ENCODE measurements at places on chromosomes 16 and 17. TPM values are rescaled to one million over a fixed set of nuclear protein-coding genes. Genes with fewer than 3 reads are reported as not detected.

DNA sequence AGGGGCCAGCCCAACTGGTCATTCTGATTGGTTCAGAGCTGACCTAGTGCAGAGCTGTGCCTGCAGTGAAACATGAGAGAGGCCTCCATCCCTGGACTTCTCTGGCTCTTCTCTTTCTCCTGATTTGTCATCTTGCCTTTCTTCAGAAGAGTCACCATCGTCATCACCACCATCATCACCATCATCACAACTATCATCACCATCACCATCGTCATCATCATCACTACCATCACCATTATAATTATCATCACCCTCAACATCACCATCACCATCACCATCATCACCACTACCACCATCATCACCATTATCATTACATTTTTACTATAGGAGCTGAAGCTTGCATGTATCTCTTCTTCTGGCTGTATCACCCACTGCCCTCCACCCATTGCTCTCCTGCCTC lies 94.5 kb upstream of the FAM20A start:
- H3K27ac ChIP-seq = no peak overlapping the region
- H3K36me3 ChIP-seq = no peaks in the 10 kb centered on the region
- H3K4me3 ChIP-seq = no peak overlapping the region
- no peak for DNase-seq

DNA sequence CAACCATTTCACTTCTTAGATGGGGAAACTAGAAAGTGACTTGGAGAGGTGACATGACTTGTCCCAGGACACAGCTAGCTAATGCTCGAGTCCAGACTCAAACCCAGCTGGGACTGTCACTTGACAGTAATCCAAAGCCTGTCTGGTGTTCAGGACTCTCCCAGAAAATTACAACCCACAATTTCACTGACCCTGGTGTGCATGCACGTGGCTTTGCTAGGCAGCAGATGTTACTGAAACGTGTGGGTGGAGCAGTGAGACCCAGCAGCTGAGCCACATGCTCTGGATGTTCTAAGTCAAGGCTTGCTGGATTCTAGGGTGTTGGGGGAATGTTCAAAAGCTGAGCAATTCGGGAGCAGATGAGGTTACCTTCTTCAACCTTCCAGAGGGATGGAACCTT lies 364.6 kb downstream of the GRIN2A start:
- H3K27me3 ChIP-seq = no peaks in the 10 kb centered on the region
- peaks cover 10% of the 10 kb centered on the region for H3K4me1 ChIP-seq
- H3K36me3 ChIP-seq = no peaks in the 10 kb centered on the region
- DNase-seq = no peak
- no peak overlapping the region for H3K27ac ChIP-seq

DNA sequence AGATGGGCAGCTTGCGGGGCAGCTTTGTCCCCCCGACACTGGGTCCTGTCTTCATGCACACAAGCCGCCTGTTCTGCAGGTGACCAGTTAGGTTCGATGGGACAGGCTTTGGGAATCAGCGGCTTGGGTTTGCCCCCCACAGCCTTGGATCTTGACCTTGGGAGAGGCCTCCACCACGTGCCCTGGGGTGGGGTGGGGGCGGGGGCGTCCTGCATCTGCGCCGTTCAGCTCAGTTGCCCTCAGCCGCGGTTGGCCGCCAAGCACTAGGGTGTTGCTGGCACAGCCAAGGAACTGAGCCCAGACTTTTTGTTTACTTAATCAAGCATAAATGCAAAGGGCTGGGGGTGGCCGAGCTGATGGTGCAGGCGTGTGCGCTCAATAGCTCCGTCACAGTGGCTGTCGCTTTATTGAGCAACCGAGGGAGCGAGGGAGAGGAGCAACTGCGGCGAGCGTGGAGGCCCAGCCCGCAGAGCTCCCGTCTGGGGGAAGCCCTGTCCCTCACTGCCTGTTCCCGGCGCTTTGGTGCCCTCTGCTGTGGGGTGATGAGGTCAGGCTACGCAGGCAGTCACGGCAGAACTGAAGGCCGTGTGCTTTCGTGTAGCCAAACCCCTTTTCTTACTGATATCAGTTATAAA lies 33.9 kb downstream of the JPH3 start:
- H3K27ac ChIP-seq = no peak overlapping the region
- peaks cover 3% of the 10 kb centered on the region for H3K36me3 ChIP-seq
- H3K27me3 ChIP-seq = peaks cover 7% of the 10 kb centered on the region

DNA sequence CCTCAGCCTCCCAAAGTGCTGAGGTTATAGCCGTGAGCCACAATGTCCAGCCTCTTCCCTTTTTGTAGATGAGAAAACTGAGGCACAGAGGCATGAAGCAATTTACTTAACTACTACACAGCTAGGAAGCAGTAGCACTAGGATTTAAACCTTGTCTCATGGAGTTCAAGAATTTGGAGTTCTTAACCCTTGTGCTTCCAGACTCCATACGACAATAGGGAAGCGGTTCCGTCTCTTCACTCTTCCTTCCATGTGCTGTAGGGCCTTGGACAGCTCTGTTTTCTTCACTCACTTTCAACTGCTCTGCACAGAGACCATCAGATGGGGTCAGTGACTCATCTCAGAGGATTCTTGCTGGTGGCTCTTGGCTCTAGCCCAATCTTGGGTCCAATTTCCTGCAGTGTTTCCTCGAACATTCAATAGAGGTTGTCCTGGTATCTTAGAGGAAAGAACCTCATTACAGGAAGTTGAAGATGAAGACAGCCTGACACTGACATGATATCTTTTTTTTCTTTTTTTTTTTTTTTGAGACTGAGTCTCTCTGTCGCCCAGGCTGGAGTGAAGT lies 19.3 kb downstream of the ITGAL start:
- no peak overlapping the region for H3K27ac ChIP-seq
- H3K4me3 ChIP-seq = no peak overlapping the region
- no peaks in the 10 kb centered on the region for H3K36me3 ChIP-seq
- H3K4me1 ChIP-seq = peaks cover 11% of the 10 kb centered on the region
- DNase-seq = no peak

DNA sequence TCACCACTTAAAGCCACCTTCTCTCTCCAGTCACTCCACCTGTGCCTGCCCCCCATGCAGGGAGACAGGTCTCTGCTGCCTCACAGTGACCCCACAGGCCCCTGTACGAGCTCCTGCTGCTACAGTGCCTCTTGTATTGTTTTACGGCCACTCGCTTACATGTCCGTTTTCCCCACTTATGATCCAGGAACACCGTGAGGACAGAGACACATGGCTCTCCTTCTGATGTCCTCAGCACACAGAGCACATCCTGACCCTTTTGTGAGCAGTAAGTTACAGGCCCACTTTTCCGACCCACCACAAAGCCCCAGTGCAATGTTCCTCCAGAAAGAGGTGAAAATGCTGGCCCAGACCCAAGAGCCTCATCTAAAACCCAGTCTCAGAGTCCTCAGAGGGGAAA lies 84.8 kb upstream of the GNAO1 start:
- no peak overlapping the region for H3K27ac ChIP-seq
- DNase-seq = no peak
- H3K27me3 ChIP-seq = peaks cover 1% of the 10 kb centered on the region
- peaks cover 8% of the 10 kb centered on the region for H3K4me1 ChIP-seq
- H3K36me3 ChIP-seq = no peaks in the 10 kb centered on the region

GRCh38 chr16:49353680-49354079 lies 19.9 kb upstream of the C16orf78 start:
- no peak for DNase-seq
- H3K4me3 ChIP-seq = no peak overlapping the region
- no peaks in the 10 kb centered on the region for H3K36me3 ChIP-seq
- peaks cover 2% of the 10 kb centered on the region for H3K27me3 ChIP-seq

DNA sequence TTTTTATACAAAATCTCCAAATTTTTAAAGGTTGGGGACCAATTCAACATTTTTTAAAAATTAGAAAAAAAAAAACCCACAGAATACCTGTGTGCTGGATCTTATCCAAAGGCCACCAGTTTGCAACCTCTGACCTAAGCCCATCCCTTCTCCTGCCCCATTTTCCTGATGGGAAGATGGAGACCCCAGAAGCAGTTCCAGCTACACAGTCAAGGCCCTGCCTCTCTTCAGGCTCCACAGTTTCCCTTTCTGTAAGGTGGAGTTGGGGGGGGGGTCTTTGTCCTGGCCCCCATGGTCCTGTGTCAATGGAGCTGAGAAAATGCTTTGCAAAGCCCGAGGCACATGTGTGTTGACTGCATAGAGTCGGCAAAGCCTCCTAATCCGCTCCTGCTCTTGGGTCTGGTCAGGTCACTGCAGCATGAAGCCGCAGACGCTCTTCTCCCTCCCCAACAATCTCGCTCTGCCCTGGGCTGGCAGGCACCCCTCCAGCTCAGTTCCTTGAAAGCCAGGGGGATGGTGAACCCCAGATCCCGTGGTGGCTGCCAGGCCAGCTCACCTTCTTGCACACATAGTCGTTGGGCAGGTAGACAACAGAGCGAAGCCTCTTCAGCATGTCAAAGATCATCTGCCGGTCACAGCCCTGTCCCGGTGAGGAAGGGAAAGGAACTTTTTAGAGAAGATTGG lies 70.0 kb downstream of the CNGB1 start:
- H3K27me3 ChIP-seq = peaks cover 11% of the 10 kb centered on the region
- no peak for DNase-seq
- H3K36me3 ChIP-seq = no peaks in the 10 kb centered on the region
- peaks cover 2% of the 10 kb centered on the region for H3K4me1 ChIP-seq

DNA sequence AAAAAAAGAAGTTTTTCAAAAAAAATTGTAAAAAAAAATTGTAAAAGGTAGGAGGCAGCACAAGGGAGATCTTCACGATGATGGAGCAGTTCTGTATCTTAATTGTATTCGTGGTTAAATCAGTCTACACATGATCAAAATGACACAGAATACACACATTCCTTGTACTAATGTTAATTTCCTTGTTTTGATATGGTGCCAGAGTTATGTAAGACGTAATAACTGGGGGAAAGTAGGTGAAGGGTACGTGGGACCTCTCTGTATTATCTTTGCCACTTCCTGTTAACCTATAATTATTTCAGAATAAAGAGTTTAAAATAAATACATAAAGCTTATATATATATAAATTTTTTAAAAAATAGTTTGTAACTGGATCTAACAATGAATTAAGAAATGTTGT lies 36.8 kb downstream of the HELZ start:
- DNase-seq = no peak
- H3K4me1 ChIP-seq = peaks cover 3% of the 10 kb centered on the region
- H3K4me3 ChIP-seq = no peak overlapping the region
- H3K27ac ChIP-seq = no peak overlapping the region
- no peaks in the 10 kb centered on the region for H3K36me3 ChIP-seq
- peaks cover 2% of the 10 kb centered on the region for H3K27me3 ChIP-seq

TP53TG3F gene
- total RNA-seq = not detected

All from endothelial cell (in vitro differentiated cells).